ENCODE measurements at places on chromosomes 13 and 19.
A peak's percentile ranks its signal among the peaks of the same experiment; 100 is the strongest.

- no peak for DNase-seq
Observed at GRCh38 chr13:59674616-59675015, 489.1 kb downstream of the DIAPH3 start.

DNA sequence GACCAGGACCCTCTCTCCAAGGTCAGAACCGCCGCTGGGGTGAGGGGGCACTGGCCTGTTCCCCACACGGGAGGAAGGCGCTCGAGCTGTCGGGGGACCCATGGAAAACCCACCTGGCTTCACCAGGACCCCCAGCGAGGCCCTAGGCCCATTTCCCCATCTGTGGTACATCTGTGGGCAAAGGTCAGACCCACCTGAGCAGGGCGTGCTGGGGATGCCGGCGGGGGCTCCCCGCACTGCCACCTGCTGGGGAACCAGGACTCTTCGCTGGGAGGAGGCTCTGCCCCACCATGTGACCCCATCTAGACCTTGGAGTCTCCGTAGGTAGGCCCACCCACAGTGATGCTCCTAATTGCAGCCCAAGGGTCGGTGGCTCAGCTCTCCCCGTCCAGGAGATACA lies 511 bp downstream of the WDR88 start:
- DNase-seq: no peak

DNA sequence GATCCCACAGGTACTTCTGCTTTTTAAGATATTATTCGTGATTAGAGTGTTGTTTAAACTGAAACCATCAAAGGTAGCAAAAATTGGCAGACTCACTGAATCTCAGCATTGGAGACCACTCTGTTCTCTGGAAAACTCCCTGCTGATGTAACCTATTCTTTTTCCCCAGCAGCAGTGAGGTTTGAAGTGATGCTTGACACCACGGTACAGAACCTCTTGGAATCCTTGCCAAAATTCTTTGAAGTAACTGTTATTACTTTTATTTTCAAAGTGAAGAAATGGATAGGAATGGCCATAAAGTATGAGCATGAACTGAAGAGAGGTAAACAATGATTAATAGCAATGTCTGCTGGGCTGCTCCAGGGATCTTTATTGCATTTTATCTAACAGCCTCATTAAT lies 66.4 kb upstream of the KL start:
- DNase-seq: no peak

GRCh38 chr13:99122171-99122570 lies 78.5 kb upstream of the UBAC2 start:
- DNase-seq: no peak

DNA sequence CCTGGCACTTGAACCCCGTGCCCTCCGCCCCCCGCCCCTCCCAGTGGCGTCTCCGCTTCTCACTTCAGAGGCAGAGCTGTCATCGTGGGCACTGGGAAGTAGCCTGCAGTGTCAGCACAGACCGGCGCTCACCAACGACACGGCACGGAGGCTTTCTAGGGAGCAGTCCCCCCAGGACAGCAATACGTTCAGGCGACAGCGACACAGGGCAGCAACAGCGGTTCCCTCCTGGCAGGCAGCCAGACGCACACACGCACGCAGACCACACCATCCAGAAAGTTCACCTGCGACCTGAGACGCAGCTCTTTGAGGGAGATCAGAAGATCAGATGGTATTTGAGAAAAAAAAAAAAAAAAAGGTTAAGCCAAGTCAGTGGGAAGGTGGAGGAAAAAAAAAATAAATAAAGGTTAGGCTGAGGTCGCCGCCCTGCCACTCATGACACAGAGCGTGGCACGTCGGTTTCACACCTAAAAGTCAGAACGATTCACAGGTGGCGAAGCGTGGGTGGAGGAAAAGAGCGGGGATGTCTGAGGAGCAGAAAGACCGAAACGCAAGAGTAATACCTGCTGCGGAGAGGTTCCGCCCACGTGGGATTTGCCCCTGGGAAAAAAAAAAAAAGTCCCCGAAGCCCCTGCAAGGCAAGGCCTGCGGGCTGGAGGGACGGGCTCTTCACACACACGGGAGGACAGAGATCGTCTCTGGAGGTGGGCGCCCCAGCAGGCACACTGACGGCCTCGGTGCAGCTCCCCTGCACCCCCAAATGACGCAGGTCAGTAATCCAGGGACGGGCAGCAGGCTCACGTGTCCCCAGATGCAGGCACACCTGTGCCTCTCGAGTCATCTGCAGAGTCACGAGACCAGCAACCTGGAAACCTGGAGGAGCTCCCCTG lies 94.5 kb downstream of the GNG7 start:
- DNase-seq: no peak

DNA sequence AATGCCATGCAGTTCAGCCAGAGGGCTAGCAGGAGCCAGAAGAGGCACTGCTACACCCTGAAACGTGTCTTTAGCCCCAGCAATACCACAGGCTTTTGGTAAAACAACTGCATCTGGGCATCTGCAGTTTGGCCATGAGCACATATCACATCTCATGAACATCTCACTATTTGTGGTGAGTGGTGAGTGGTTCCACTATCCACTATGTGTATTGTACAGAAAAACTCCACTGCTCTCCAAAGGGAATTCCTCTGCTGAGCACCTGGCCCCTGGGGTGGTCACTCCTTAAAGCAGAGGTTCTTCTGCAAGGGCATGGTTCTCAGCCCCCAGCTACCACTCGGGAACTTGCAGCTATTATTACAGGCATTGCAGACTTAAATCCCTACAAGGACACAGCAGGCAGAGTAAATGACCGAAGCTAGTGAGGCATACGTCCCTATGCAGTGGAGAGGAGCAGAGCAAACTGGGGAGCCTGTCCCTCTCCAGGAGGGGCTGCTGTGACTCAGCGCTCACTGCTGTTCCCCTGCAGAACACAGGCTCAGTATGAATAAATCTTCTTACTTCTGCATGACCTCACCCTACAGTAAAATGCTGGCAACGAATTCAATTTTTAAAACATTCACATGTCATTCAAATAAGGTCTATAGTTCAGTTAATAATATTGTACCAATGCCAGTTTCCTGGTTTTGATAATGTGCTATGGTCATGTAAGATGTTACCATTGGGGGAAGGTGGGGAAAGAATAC lies 332.4 kb upstream of the ZNF507 start:
- no peak for DNase-seq

DNA sequence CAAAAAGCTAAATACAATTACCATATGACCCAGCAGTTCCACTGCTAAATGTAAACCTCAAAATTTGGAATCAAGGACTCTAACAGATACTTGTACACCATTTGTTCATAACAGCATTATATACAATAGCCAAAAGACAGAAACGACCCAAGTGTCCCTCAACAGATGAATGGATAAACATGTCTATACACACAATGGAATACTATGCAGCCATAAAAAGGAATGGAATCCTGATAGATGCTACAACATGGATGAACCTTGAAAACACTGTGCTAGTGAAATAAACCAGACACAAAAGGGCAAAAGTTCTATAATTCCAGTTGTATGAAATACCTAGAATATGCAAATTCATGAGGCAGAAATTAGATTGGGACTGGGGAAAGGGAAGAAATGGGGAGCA lies 12.2 kb downstream of the NEK3 start:
- no peak for DNase-seq

GRCh38 chr13:23770428-23770827 lies 118.8 kb downstream of the MIPEP start:
- no peak for DNase-seq

DNA sequence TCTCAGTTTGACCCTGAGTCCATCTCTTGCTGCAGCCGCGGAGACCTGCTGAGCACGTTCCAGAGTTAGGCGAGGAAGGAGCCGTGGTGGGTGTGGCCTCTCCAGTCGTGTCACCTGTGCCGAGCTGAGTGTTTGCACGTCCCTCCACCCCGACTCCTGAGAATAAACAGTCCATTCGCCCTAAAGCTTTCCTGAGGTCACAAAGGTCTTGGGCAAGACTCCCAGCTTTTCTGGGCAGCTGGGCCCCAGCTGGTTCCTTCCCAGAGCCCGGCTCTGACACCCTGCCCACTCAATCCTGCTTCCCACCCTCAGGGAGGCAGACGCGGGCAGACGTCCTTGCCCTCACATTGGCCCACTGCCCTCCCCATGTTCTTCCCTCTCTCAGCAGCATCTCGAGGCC lies 142.2 kb downstream of the KCTD15 start:
- DNase-seq: no peak

DNA sequence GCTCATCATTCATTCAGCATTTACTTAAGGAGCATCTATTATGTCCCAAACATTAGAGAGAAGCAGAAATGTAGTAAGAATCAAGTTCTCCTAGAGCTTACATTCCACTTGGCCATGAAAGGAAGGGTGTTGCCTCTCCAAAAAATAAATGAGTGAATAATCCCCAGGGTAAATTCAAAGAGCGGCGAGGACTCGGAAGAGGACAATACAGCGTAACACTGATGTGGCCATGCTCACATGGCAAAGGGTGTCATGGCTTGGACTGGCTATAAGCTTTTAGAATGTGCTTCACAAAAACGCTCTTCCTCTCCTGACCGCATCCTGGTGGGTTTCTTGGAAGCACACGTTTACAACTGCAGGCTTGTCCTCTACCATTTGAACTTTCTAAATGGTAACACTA lies 290.2 kb downstream of the IRS2 start:
- DNase-seq: no peak

DNA sequence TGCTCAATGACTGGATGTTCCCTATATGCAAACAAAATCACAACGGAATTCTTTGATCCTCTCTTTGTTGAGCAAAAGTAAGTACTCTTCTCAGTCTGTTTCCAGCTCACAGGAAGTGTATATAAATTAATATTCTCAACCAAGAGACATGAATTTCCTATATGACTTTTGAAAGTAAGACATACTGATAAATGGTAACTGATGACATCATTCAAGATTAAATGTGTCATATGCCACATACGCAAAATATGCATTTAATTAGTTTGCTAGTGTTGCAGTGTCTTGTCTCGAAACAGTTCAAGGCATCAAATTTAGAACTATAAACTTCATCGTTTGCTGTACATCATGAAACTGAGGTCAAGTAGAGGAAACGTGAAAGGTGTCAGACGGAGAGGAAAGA lies 7.9 kb downstream of the CLDN10 start:
- DNase-seq: no peak

DNA sequence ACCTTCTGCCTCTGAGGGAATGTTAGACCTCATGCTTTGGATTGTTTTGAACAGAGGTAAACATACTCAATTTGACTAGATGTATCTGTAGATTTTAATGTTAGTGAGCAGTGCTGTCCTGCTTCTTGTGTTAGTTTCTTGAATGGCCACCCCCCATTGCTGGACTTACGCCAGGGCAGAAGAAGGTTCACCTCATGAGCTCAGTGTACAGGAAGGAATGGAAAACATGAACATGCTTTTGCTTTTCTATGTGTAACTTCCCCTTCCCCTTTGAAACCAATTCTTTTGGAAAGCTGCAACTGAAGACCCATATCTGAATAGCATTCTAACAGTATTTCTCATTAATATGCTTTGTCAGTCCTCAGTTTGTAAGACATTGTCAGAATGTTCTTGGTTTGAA lies 32.3 kb downstream of the WASF3 start:
- no peak for DNase-seq

DNA sequence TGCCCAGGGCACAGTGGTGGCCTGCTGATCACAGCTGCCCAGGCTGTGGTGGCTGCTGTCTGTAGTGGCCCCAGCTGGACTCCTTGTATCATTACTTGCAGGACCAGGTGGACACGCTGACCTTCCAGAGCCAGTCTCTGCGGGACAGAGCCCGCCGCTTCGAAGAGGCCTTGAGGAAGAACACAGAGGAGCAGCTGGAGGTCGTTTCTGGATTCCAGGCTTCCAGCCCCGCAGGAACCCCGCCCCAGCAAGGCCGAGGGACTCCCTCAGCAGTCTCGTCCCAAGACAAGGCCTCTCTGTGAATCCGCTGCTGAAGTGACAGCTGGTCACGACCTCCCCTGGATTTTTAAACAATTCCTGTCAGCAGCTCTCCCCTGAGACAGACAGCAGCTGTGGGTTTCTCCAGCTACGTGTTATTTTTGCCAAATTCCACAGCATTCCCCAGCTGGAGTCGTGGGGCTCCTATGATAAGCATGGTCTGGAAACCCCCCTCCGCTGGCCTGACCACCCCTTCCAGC lies 98.3 kb downstream of the SLC7A1 start:
- DNase-seq: no peak

- no peak for DNase-seq
Observed at GRCh38 chr19:31290931-31291590, 58.2 kb downstream of the TSHZ3 start.

DNA sequence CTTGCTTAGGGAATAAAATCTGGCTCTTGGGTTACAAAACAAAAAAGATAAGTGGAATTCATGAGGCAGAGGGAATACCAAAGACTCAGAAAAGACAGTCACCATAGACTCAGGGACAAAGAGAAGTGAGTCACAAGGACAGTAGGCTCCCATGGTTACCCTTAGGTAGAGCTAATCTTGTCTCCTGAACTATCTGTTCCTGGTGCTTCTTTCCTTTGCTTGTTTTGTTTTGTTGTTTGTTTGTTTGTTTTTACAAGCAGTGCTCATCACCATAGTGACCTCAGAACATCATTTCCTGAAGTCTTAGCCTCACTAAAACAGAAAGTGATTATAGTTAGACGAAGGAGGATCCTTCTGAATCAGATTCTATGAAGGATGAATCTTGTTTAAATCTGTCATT lies 142.3 kb upstream of the SOX21 start:
- no peak for DNase-seq

GRCh38 chr19:6856749-6857372 lies 30.5 kb upstream of the ADGRE1 start:
- no peak for DNase-seq

DNA sequence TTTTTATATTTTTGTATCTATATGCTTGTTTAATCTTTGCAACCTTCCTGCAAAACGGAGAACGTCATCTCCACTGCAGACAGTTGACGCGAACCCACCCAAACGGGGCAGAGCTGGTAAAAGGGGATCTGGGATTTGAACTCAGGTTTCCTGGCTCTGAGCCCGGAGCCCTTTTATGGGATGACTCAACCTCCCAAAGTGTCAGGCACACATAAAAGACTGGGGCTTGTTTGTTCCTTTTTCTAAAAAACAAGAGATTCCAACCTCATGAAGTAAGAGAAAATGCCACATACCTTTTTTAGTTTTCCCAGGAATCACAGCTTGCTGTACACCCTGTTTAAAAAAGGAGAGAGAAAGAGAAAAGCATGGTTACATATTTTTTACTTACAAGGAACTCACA lies 78.9 kb downstream of the GADD45B start:
- peak; percentile 78 for DNase-seq

DNA sequence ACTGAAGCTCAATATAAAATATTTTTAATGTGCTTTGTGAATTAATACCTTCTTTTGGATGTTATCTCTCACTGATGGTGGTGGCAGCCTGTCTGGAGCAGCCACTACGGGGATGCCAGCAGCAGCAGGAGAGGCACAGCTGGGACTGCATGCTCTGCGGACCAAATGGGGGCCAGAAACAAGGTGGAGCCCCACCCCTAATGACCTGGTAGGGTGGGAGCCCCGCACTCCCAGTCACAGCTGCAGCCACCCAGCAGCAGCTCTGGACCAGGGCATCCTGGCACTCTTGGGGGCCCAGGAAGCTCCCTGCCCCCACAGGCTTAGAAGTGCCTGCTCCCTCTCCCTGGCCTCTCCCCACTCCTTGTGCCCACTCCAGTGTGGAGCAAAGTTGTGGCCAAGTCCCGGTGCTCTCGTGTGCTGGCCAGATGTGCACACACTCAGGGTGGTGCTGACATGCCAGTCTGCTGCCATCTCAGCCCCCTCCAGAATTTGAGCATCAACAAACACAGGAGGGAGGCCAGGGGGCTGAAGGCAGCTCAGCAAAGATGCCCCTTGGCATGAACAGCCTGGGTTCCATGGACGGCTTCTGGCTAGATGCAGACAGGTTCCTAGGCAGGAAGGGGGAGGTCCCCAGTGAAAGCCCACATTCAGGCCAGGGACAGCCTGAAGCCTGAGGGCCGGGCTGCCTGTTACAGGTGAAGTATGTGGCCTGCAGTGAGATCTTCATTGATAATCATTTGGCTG lies 696.7 kb upstream of the SLITRK5 start:
- no peak for DNase-seq

GRCh38 chr13:98313922-98314292 lies 136.8 kb upstream of the RNF113B start:
- no peak for DNase-seq

All from LoVo (cell line).